ENCODE measurements at places on chromosomes 4 and X.
A peak's percentile ranks its signal among the peaks of the same experiment; 100 is the strongest.

- DNase-seq = no peak
These were observed 66.5 kb downstream of the DMP1 start for GRCh38 chr4:87716371-87717265.

DNA sequence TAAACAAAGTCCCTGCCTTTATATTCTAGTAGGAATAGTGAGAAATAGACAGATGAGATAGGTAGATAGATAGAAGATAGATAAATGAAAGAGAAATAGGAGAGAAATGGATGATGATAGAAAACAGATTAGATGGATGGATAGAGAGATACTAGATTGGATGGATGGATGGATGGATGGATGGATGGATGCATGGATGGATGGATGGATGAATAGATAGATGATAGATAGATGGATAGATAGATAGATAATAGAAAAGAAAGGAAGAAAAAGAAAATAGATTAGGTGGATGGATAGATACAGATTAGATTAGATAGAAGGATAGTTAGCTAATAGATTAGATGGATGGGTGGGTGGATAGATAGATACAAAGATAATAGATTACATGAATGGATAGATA, 33.2 kb upstream of the WDR17 start:
- DNase-seq = no peak

DNA sequence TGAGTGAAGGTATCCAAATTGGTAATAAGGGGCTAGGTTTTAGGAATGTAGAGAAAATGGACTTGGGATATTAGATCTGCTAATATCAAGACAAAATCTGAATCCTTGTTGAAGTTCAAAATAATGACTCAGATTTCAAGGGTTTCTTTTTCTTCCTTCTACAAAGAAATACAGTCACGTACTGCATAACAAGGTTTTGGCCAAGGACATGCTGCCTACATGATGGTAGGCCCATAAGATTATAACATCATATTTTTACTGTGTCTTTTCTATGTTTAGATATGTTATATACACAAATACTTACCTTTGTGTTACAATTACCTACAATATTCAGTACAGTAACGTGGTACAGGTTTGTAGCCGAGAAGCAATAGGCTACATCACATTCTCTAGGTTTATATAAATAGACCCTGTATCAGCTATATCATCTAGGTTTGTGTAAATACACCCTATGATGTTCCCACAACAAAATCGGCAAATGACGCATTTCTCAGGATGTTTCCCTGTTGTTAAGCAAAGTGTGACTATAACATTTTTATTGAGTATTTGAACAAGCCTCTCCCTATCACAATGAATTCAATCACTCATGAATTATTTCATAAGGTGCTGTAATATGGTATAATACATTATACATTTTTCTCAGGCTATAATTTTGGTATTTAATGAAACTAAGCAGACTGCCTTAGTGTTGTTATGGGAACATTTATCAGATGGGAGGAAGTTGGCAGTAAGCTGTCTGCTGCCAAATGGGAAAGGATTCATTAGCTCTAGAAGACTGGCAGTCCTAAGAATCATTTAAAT, 186.3 kb downstream of the PPP3CA start:
- no peak for DNase-seq

DNA sequence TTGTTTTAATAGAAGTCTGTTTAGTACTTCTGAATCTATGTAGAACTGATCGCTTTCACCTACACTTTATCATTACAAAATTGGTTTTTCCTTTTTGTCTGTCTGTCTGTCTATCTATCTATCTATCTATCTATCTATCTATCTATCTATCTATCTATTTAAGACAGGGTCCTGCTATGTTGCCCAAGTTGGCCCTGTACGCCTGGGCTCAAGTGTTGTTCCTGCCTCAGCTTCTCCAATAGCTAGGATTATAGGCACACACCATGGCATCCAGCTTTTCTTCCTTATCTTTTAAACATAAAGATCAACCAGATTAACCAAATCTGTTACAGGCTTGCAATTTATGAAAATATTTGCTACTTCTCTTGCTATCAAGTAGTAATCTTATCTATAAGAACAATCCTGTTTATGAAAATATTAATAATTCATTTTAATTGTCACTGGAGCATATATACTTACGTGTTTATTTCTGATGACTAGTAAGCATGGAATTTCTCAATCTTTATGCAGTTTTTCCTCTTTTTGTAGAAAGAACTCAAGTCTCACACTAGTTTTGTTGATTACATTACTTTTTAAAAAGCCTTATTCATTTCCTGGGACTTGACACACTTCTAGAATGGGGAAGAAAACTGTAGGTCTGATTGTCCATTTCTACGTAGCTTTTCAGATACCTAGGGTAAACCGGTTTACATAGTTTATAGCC, 24.5 kb downstream of the KIAA0232 start:
- no peak for DNase-seq

DNA sequence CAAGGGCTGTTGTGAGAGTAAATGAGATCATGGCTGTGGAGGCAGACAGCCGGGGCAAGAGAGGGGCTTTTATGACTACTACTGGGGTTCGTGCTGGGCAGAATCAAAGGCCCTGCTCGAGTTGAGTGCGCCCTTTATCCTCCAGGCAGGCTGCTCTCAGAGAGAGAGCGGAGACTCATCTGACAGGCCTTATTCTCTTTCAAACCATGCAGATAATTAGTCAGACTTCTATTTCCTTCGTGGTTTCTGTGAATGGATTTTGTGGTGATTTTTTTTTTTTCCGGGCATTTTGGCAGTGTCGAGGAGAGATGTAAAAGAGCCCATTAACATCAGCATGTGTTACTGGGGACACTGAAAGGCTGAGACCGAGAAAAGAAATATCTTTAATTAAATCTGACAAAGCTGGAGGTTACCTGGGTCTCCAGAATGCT, 73.6 kb downstream of the MED28 start:
- DNase-seq = peak; percentile 37

GRCh38 chrX:134743091-134743490, 84.8 kb upstream of the PLAC1 start:
- DNase-seq = no peak

DNA sequence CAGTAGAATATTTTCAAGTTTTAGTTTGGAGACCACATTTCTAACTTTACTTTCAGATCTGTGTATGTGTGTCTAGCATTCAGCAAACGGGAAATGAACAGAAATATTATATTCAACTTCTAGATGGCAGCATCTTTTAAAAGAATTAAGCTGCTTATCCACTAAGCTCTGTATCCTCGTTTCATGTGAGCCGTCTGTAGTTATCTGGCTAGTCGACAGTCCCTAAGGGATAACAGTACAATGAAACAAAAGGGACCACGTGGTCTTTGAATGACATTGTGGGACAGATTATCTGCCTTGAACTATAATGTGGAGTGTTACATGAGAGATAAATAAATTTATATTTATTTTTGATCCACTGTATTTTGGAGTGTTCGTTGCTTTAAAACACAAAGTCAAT, 35.8 kb upstream of the PRSS12 start:
- no peak for DNase-seq

- DNase-seq = no peak
These were observed 155.9 kb upstream of the CENPE start for GRCh38 chr4:103354006-103354405.

DNA sequence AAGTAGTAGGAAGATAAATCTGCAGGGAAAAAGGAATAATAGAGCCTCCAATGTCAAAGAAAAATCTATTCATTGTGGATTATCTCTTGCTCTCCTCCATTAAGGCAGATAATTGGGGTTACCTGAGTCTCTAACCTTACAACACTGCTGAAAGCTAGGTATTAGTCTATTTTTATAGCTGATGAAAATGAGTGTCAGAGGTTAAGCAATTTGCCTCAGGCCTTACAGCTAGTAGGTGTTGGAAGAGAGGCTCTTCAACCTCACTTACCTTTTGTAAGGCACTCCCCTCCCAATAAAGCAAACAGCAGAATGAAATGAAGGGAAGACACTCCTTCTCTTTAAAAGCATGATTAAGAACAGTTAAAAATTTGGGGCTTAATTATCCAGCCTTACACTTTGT, 45.4 kb upstream of the GAB1 start:
- DNase-seq = no peak

- no peak for DNase-seq
These were observed 245.4 kb downstream of the ADGRL3 start for GRCh38 chr4:61445374-61446063.

GRCh38 chr4:94412658-94413038, 39.1 kb upstream of the PDLIM5 start:
- peak; percentile 46 for DNase-seq

DNA sequence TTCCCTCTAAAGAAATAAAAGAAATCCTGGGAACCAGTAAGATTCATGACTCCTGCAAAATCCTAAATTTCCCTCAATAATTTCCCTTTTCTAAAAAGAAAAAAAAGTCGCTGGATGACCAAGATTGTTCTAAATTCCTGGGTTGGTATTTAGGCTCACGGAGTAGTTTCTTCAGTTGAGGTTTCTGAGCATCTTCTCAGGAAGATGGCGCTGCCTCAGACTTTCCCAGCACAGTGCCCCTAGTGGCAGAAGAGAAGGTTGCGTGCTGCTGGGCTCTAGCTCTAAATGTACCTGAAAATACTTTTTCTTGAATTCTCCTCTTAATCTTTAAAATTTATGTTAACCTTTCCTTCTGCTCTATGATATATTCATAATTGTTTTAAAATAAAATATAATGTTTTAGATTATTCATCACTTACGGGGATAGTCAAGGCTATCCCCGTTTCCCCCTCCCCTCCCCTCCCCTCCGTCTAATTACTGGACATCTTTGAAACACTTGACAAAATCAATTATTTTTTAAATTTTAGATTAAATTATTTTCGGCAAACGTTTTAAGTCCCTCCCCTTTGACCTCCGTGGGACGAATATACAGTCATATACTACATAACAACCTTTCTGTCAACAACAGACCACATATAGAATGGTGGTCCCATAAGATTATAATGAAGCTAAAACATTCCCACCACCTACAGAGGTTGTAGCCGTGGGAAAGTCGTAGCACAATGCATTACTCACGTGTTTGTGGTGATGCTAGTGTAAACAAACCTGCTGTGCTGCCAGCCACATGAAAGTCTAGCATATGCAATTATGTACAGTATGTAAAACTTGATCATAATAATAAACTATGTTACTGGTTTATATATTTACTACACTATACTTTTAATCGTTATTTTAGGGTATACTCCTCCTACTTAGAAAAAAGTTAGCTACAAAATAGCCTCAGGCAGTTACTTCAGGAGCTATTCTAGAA, 41.0 kb upstream of the GATB start:
- DNase-seq = peak; percentile 60

DNA sequence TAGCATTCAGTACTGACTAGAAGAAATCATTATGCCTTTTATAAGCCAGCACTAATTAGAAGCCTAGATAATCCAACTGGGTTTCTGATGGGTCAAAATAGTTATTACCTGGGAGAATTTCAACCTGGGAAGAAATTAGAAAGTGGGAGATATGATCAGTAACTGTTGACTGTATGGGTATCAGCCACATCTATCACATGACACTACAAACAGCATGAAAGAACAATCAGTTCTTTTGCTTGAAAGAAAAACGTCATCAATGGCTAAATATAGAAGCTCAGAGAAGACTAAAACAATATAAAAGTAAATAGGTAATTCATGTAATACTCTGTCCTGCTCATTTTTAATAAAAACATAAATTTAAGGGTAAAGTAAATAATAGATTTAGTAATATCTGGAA, 145.1 kb downstream of the CAMK2D start:
- DNase-seq = no peak

DNA sequence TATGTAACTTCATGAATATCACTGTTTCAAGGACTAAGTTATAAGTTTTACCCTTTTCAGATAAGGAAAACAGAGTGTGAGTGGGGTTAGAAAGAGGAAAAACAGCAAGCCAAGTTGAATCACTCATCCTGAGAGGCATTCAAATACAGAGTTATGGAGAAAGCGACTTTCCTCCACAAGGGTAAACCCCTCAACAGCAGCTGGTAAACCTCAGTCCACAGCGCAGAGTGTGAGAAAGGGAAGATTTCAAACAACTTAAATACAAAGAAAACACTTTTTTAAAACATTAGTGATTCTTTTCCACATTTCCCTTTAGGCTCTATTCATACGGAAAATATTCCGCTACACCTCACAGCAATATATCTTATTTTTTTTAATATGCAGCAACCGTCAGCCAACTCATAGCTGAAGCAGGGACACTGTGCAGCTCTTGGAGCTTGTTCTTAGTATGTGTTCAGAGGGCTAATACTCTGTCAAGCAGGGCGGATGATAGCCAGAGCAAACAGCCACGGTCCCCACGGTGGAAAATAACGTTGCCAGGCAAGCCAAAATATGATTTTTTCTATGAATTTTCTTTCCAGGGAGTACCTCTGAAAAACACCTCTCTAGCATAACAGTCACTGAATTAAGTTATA, 488.9 kb upstream of the FAT1 start:
- no peak for DNase-seq

DNA sequence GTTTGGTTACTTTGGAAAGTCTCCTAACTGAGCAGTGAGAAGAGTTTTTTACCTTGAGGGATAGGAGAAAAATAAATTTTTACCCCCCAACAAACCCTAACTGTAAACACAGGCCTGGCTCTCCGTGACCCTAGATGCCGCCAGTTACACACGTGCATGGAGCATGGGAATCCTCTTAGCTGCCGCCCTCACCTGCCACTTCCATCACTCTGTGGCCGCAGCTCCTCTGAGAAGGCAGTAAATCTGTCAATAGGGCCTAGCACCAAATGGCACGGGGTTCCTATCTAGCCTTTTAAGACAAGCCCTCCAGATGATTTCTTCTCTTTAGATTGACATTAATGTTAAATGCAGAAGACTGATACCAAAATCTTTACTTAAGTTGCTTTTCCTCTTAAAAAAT, 330.3 kb upstream of the FAM241A start:
- DNase-seq = no peak
